ENCODE measurements at places on chromosomes 12 and 14. TPM values are rescaled to one million over a fixed set of nuclear protein-coding genes. Genes with fewer than 3 reads are reported as not detected.

Gene ACVRL1
- total RNA-seq = 115 TPM

Gene TRIM9
- total RNA-seq = 2.2 TPM

Gene ACOT6
- total RNA-seq = not detected

Gene KRT4
- total RNA-seq = 354 TPM

Gene SLC39A9
- total RNA-seq = 46.7 TPM

Gene TPPP2
- not detected for total RNA-seq

Gene KRT80
- total RNA-seq = 7.9 TPM

Gene SMIM41
- 1.5 TPM for total RNA-seq

Gene TTC6
- total RNA-seq = 4.4 TPM

Gene MBD6
- total RNA-seq = 26.8 TPM

Gene POP5
- total RNA-seq = 35.6 TPM

Gene HSP90AA1
- total RNA-seq = 277 TPM

Gene VRTN
- not detected for total RNA-seq

Gene KRT73
- total RNA-seq = not detected

Gene LAG3
- 10.3 TPM for total RNA-seq

GRCh38 chr12:19025582-19025981, 104.0 kb upstream of the PLEKHA5 start:
- H3K36me3 ChIP-seq = no peaks in the 10 kb centered on the region
- no peaks in the 10 kb centered on the region for H3K4me1 ChIP-seq
- H3K27ac ChIP-seq = no peak overlapping the region
- no peak overlapping the region for H3K4me3 ChIP-seq
- no peak for DNase-seq

GRCh38 chr12:76446090-76446489, 97.9 kb upstream of the BBS10 start:
- no peak overlapping the region for H3K4me3 ChIP-seq
- no peaks in the 10 kb centered on the region for H3K27me3 ChIP-seq
- no peak for DNase-seq
- no peaks in the 10 kb centered on the region for H3K36me3 ChIP-seq

GRCh38 chr14:88823968-88824313, 510 bp upstream of the TTC8 start:
- no peaks in the 10 kb centered on the region for H3K27me3 ChIP-seq
- peaks cover 10% of the 10 kb centered on the region for H3K4me1 ChIP-seq
- H3K27ac ChIP-seq = peak overlapping the region; percentile 76
- peak overlapping the region; percentile 73 for H3K4me3 ChIP-seq
- H3K36me3 ChIP-seq = no peaks in the 10 kb centered on the region

GRCh38 chr12:51976376-51977160, 25.1 kb downstream of the ACVR1B start:
- H3K36me3 ChIP-seq = no peaks in the 10 kb centered on the region
- H3K4me1 ChIP-seq = peaks cover 33% of the 10 kb centered on the region
- no peak overlapping the region for H3K27ac ChIP-seq
- H3K4me3 ChIP-seq = no peak overlapping the region
- no peaks in the 10 kb centered on the region for H3K27me3 ChIP-seq

GRCh38 chr14:75333606-75334548, 55.2 kb downstream of the FOS start:
- no peaks in the 10 kb centered on the region for H3K27me3 ChIP-seq
- DNase-seq = no peak

DNA sequence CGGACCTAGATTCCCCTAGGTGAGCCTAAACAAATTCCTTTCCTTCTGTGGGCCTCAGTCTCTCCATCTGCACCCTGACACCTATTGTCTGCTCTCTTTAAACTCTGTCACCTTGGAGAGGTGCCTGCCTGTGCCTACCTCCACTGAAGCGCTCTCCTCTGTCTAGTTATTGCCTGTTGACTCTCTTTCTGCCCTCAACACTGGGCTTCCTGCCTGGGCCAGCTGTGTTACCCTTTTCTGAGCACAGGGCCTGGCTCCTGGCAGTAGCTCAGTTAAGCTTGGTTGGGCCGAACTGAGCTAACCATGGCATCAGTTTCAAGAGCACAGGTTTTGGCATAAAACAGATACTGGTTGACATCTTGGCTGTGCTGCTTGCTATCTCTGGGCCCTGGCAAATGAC, 43.5 kb downstream of the PRMT8 start:
- H3K4me1 ChIP-seq = no peaks in the 10 kb centered on the region
- H3K27ac ChIP-seq = no peak overlapping the region
- peak; percentile 47 for DNase-seq
- H3K36me3 ChIP-seq = no peaks in the 10 kb centered on the region
- H3K4me3 ChIP-seq = no peak overlapping the region

DNA sequence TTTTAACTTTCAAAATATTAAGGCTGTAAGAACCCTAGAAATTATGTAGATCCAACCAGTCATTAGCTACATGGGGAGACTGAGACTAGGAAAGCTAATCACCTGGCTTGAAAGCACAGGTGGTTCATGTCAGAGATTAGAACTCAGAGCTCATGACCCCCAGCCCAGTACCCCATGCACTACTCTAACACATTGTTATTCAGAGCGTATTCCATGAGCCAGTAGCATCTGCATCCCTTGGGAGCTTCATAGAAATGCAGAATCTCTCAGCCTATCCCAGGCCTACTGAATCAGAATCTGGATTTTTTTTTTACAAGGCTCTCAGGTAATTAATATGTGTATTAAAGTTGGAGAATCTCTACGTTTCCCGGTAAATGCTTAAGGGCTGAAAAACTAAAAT, 161.7 kb downstream of the BTG1 start:
- H3K27me3 ChIP-seq = no peaks in the 10 kb centered on the region
- no peak overlapping the region for H3K4me3 ChIP-seq
- H3K36me3 ChIP-seq = no peaks in the 10 kb centered on the region
- no peak overlapping the region for H3K27ac ChIP-seq

DNA sequence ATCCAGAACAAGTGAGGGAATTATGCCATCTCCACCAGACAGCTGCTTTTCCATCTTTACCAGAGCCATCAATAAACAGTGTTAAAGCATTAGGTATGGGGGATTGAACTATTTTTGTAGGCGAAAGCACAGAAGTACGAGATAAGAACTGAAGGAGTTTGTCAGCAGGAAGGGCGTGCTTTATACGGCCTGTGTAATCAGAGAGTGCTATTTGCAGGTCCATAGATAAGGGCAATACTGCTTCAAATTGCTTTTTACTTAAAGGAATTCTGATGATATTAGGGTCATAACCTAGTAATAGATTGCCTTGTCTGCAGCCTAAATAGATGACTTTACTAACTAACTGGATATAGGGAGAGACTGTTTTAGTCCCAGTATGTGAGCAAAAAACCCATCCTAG, 20.3 kb upstream of the CLEC4E start:
- no peaks in the 10 kb centered on the region for H3K36me3 ChIP-seq
- H3K27ac ChIP-seq = no peak overlapping the region
- no peaks in the 10 kb centered on the region for H3K27me3 ChIP-seq
- H3K4me3 ChIP-seq = no peak overlapping the region

DNA sequence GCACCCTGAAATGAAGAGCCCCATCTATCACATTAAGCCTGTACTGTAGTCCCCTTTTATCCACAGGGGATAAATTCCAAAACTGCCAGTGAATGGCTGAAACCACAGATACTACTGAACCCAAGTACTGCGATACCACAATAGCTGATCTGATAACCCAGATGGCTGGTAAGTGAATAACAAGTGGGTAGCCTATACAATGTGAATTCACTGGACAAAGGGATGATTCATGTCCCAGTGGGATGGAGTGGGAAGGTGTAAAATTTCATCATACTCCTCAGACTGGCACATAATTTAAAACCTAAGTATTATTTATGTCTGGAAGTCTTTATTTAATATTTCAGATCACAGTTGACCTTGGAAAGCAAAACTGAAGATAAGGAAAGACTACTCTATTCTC, 201.3 kb downstream of the GPHN start:
- no peaks in the 10 kb centered on the region for H3K4me1 ChIP-seq
- no peak for DNase-seq
- no peaks in the 10 kb centered on the region for H3K36me3 ChIP-seq
- no peak overlapping the region for H3K27ac ChIP-seq
- no peak overlapping the region for H3K4me3 ChIP-seq
- H3K27me3 ChIP-seq = no peaks in the 10 kb centered on the region

GRCh38 chr12:125549836-125550235, 484.6 kb downstream of the AACS start:
- H3K27me3 ChIP-seq = no peaks in the 10 kb centered on the region
- no peak for DNase-seq
- H3K4me3 ChIP-seq = no peak overlapping the region

DNA sequence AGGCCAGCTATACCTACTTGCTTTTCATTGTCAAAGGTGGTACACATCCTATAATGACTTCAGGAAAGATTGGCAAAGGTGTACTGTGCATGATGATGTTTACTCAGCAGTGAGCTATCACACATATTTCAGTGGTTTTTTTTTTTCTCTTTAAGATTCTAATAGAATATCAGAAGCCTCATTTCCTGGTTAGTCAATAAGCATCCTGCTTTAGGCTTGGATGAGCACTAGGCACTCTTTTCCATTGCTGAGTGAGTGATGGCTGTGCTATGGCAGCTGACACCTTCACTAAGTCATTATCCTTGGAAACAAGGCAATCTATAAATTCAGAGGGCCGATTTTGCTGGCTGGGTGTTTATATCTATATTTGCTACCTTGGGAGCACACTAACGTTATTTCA, 161.1 kb upstream of the RASSF8 start:
- H3K27ac ChIP-seq = no peak overlapping the region
- H3K27me3 ChIP-seq = no peaks in the 10 kb centered on the region
- no peak overlapping the region for H3K4me3 ChIP-seq

DNA sequence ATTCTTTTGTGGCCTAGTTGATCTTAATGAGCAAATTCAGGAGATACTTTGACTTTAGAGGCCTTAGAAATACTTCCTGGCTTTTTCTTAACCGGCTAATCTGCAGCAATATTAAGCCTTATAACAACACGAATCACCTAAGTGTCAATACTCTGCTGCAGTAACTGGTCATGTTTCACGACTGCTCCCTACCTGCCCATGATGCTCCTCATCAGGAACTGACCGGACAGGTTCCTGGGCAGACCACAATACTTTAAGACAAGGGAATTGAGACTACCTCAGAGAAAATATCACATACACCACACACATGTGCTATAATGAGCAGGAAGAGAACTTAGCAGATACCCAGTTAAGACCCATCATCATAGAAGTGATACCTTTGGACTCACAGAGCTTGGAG, 211.9 kb upstream of the BMP4 start:
- DNase-seq = no peak
- no peaks in the 10 kb centered on the region for H3K36me3 ChIP-seq
- no peak overlapping the region for H3K4me3 ChIP-seq
- H3K27ac ChIP-seq = no peak overlapping the region

GRCh38 chr14:23248601-23249000, 10.9 kb downstream of the RNF212B start:
- H3K27me3 ChIP-seq = no peaks in the 10 kb centered on the region
- DNase-seq = no peak
- H3K36me3 ChIP-seq = no peaks in the 10 kb centered on the region
- no peak overlapping the region for H3K27ac ChIP-seq
- H3K4me3 ChIP-seq = no peak overlapping the region
- H3K4me1 ChIP-seq = no peaks in the 10 kb centered on the region

DNA sequence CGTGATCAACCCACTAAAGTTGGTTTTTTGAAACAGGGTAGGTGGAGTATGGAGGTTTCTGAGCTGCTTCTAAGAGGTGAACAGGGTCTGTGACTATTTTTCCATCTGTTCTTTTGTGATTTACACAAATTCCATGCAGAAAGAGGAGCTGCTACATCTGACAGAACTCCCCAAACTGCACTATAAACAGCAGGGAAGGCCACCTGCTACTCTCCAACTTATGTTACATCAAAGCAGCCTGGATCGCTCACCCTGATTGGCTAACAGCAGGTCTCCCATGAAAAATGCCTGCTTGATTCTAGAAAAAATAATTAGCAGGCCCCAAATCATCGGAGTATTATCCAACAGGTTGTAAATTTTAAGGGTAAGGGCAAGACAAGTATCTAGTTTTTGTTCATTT, 282.9 kb upstream of the FLRT2 start:
- no peaks in the 10 kb centered on the region for H3K36me3 ChIP-seq
- no peaks in the 10 kb centered on the region for H3K4me1 ChIP-seq
- no peaks in the 10 kb centered on the region for H3K27me3 ChIP-seq
- no peak overlapping the region for H3K27ac ChIP-seq
- no peak for DNase-seq

DNA sequence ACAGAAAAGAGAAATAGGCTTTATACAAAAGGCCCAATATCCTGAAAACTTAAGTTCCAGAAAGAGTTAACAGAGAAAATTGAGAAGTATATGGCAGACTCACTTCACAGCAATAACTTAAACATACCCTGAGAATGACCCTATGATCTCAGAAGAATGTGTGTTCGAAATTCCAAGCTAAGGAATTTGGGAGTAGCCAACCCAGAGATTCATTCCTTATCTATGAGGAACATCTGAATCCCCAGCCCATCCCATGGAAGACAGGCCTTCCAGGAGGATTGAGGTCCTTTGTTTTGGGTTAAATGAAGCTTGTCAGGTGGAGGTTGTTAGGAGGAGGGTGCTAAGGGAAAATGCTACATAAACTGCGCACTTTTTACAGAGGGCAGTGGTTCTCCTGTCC, 7.5 kb upstream of the SAV1 start:
- no peak for DNase-seq
- H3K4me1 ChIP-seq = no peaks in the 10 kb centered on the region
- H3K27me3 ChIP-seq = no peaks in the 10 kb centered on the region
- no peaks in the 10 kb centered on the region for H3K36me3 ChIP-seq
- H3K27ac ChIP-seq = no peak overlapping the region
- no peak overlapping the region for H3K4me3 ChIP-seq

DNA sequence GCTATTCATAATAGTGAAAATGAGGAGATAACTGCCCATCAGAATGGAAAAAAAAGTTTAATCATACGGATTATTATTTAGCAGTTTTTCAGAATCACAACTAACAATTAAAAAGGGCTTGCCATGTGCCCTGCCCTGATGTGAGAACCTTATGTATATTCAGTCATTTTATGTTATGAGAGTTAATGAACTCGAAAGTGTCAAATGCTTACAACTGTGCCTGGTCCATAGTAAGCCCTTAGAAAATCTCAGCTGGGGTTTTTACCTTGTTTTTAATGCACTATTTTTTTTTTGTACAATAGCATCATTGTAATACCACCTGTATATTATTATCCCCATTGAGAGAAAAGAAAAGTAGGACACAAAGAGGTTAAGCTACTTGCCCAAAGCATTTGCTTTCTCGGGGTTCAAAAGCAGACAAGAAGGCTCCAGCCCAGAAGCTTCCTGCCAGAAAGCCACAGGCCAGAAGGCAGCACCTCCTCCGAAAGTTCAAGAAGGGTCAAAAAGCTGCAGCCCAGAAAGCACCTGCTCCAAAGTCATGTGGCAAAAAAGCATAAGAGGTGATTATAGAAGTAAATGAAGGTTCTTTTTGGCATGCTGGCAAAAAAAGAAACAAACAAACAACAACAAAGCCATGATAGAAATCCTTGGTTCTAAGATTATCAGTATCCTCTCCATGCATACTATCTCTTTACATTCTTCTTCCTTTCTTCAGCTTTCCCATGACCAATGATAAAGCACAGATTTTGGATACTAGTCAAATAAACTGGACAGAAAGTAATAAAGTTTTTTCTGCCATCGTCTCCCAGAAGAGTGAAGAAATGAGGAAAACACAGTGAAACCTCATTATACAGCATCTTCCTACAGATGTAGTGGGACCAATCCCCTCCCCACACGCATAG, 59.1 kb upstream of the NAP1L1 start:
- no peak overlapping the region for H3K27ac ChIP-seq
- no peaks in the 10 kb centered on the region for H3K4me1 ChIP-seq
- no peaks in the 10 kb centered on the region for H3K36me3 ChIP-seq
- no peak overlapping the region for H3K4me3 ChIP-seq
- DNase-seq = no peak
- no peaks in the 10 kb centered on the region for H3K27me3 ChIP-seq

GRCh38 chr12:5076761-5077160, 33.1 kb downstream of the KCNA5 start:
- no peaks in the 10 kb centered on the region for H3K4me1 ChIP-seq
- H3K27me3 ChIP-seq = no peaks in the 10 kb centered on the region
- H3K4me3 ChIP-seq = no peak overlapping the region
- no peak overlapping the region for H3K27ac ChIP-seq

Measured in vagina (tissue), 2 donors.